ENCODE measurements at places on chromosomes 7 and 10. TPM values are rescaled to one million over a fixed set of nuclear protein-coding genes. Genes with fewer than 3 reads are reported as not detected.

GRCh38 chr7:127848241-127848640 lies 183.0 kb downstream of the LRRC4 start:
- no peak overlapping the region for H3K27ac ChIP-seq
- H3K27me3 ChIP-seq = no peaks in the 10 kb centered on the region

DNA sequence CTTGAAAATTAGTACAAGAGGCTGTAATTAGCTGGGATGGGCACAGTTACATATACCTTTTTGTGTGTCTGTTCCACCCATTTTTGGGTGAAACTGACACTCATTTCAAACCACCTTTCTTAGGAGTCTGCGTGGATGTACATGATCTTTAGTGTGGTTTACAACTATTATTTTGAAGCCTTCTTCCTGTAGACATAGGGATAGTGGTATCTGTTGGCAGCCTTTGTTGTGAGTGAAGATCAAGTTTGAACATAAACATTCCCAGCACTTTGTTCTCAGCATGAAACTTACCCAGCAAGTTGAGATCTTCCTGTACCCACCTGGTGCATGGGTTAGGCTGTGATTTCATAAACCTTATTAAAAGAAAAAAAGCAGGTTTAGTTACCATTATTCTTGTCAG lies 2.0 kb downstream of the BAG3 start:
- H3K4me3 ChIP-seq = peak overlapping the region; percentile 18
- no peaks in the 10 kb centered on the region for H3K27me3 ChIP-seq
- no peak for DNase-seq
- H3K36me3 ChIP-seq = peaks cover 2% of the 10 kb centered on the region
- peaks cover 4% of the 10 kb centered on the region for H3K4me1 ChIP-seq

GRCh38 chr10:70816220-70816894 lies 609 bp downstream of the SGPL1 start:
- no peak overlapping the region for H3K27ac ChIP-seq
- peak overlapping the region; percentile 93 for H3K4me3 ChIP-seq
- H3K36me3 ChIP-seq = peaks cover 11% of the 10 kb centered on the region
- DNase-seq = peak; percentile 70

DNA sequence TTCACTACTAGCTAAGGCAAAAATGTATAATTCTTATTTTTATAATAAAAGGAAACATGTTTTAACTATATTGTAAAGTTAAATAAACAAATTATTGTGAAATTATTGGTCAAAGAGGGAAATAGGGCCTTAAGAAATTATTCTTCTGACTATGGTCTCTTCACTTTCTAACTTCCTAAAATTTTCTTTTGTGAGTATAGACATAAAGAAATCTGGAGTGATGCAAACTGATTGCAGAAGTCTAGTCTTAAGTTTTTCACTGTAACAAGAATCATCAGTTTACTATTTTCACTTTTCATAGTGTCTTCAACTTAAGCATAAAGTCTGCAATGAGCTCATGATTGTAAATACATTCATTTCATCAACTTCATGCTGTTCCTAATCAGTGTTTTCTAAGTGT lies 525.4 kb downstream of the TFEC start:
- H3K4me1 ChIP-seq = no peaks in the 10 kb centered on the region
- H3K4me3 ChIP-seq = no peak overlapping the region
- no peak overlapping the region for H3K27ac ChIP-seq
- no peaks in the 10 kb centered on the region for H3K27me3 ChIP-seq
- H3K36me3 ChIP-seq = peaks cover 8% of the 10 kb centered on the region

DNA sequence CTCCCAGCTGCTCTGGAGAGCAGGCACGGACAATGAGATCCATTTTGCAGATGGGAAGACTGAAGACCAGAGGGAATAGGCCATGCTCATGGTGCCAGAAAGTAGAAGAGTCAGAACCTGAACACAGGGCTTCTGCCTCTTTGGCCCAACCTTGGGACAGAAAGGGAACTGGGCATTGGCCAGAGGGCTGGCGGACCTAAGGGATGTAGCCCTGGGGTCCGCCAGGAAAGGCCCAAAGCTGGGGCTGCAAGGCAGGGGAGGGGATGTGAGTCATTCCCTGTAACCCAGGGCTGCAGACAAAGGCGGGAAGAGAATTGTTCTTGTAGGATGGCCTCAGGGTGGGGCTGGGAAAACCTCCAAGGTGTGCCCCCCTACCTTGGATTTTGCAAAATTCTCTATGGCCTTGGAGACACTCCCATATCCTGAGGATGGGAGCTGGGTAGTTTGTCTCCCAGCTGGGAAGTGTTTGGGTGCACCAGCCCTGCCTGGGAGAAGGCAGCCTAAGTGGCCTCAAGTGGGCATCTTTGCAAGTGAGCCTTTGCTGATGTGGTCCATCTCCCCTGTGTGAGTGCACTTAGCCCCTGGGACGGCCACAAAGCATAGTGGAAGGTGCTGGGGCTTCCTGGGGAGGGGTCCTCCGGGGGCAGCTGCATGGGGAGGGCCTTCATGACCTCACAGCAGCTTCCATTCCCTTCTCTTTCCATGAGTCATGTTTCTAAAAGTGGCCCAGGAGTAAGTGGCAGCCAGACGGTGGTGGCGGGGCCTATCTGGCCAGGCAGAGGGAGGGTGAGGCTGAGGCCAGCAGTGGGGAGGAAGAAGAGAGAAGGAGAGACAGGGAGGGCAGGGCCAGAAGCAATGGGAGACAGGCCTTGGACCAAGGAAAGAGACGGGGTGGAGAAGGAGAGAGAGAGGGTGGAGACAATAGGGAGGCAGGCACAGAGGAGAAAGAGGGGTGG lies 9.2 kb downstream of the AQP1 start:
- H3K27me3 ChIP-seq = no peaks in the 10 kb centered on the region
- H3K27ac ChIP-seq = no peak overlapping the region
- H3K4me3 ChIP-seq = no peak overlapping the region
- DNase-seq = peak; percentile 19
- no peaks in the 10 kb centered on the region for H3K4me1 ChIP-seq
- H3K36me3 ChIP-seq = no peaks in the 10 kb centered on the region

IMPDH1 gene
- 35.2 TPM for total RNA-seq

LRIT1 gene
- total RNA-seq = not detected

PMS2 gene
- 18.4 TPM for total RNA-seq

HYAL4 gene
- total RNA-seq = not detected
